ENCODE measurements at places on chromosomes 13 and 19. TPM values are rescaled to one million over a fixed set of nuclear protein-coding genes. Genes with fewer than 3 reads are reported as not detected.

GRCh38 chr19:55336101-55336500, 3.6 kb upstream of the KMT5C start:
- H3K4me3 ChIP-seq, result no peak overlapping the region
- no peaks in the 10 kb centered on the region for H3K36me3 ChIP-seq
- H3K27me3 ChIP-seq, result no peaks in the 10 kb centered on the region
- H3K27ac ChIP-seq, result no peak overlapping the region
- no peak for DNase-seq

DNA sequence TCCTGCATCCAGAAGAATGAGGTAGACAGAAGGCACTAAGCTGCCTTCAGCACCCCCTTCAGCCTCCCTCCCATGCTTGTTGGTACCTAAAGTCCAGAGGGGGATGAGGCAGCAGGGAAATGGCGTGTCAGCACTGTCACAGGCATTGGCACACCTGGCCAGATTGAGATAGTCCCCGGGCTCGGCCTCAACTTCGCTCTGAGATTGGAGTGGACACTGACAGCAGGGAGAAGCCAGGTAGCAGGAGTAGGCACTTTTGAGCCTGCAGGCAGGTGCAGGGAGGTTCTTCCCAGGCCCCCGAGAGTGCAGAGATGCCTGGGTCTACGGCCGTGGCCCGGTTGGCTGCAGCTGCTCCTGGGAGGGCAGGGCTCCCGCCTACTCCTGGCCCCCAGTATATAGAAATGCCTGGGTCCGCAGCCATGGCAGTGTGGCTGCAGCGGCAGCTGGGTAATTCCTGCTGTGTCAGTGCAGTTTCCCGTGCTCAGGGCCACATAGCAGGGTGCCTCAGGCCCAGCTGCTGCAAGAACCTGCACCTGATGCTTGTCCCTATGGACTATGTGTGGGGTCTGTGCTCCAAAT, 160.3 kb downstream of the SLITRK6 start:
- no peaks in the 10 kb centered on the region for H3K4me1 ChIP-seq
- DNase-seq, result no peak
- no peak overlapping the region for H3K27ac ChIP-seq
- H3K27me3 ChIP-seq, result no peaks in the 10 kb centered on the region
- H3K4me3 ChIP-seq, result no peak overlapping the region

DNA sequence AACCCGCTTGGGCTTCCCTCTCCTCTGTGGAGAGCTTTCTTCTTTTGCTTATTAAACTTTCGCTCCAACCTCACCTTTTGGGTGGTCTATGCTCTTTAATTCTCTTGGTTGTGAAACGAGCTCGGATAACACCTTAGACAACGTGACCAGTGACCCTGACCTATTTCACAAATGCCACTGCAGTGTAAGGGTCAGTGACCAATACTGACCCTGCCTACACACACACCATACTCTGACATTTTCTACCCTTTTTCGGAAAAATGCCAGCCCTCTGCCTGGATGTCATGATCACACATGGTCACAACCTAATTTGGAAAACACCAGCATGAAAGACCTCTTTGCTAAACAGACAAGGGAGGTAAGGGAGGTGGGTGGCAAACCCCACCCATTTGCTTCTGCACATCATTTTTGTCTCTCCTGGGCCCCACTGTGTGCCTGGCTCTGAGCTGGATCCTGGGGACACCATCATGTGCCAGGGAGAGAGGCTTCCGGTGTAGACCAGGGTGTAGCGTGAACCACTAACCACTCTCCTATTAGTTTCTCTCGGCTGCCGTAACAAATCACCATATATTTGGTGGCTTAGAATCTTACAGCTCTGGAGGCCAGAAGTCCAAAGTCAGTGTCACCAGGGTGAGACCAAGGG, 9.9 kb downstream of the ETFB start:
- H3K27me3 ChIP-seq, result no peaks in the 10 kb centered on the region
- H3K4me3 ChIP-seq, result no peak overlapping the region
- no peaks in the 10 kb centered on the region for H3K36me3 ChIP-seq
- no peak overlapping the region for H3K27ac ChIP-seq
- no peak for DNase-seq

DNA sequence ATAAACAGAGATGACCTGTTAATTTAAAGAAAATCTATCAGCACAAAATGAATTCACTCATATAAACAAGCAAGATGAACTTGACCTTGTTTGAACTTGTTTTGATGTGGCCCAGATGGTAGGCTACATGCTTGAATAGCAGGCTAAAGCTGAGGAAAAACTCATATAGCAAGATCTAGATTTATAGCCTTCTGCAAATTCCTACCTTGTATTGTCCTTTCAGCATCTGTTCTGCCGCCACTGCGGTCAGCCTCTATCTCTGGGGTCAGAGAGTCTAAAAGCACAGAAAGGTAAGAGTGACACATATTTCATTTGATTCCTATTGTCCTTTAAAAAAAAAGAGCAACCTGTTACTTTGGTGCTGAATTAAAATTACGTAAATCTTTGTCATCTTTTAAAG, 392.1 kb downstream of the DACH1 start:
- no peaks in the 10 kb centered on the region for H3K27me3 ChIP-seq
- H3K4me3 ChIP-seq, result no peak overlapping the region
- DNase-seq, result no peak
- H3K27ac ChIP-seq, result no peak overlapping the region

- no peak overlapping the region for H3K4me3 ChIP-seq
- H3K36me3 ChIP-seq, result no peaks in the 10 kb centered on the region
- no peak overlapping the region for H3K27ac ChIP-seq
- no peak for DNase-seq
- H3K27me3 ChIP-seq, result no peaks in the 10 kb centered on the region
These were observed 92.1 kb downstream of the AKAP11 start for GRCh38 chr13:42363941-42364612.

DNA sequence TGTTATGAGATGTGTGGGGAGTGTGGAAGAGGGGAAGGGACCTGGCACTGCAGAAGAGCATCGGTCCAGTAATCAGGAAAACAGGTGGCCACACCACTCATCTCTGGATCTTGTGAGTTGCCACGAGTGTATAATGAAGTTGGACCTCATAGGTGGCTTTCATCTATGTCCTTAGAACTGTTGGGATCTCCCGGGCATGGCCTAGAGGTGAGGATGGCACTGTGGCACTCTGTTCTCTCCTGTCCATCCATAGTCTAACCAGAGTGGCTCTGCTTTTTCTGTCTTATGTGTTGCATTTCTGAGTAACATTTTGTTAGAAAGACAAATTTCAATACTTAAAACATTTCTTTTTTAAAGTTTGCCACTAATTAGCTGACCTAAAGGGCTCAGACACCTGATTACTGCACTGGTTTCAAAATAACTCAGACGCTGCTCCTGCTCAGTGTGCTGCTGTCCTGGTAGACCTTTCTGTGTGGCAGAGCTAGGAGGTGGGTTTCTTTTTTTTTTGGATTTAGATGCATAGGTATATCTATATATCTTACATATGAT, 5.5 kb downstream of the CNMD start:
- H3K4me1 ChIP-seq, result no peaks in the 10 kb centered on the region
- H3K27me3 ChIP-seq, result no peaks in the 10 kb centered on the region
- DNase-seq, result no peak

DNA sequence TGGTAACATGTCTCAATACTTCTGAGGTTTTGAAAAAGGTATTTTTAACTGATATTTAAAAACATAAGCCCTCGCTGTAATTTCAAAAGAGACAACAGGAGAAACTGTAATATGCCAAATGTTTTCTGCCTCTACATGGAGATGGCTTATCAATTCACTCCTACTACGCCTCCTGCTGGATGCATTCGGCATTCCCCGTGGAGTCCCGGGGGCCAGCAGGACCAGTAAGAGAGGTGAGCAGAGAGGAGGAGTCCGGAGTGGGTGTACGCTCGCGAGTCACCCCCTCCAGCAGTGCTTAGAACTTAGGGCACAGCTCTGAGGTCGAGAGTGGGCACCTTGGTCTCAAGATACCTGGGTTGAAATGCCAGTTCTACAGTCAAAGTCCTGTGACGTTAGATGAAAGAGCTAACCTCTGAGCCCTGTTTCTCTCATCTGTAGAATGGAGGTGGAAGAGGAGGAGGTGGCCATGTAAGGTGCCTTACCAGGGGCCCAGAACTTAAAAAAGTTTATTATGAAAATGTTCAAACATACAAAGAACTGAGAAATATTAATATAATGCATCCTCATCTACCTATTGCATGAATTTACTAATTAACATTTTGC, 110.2 kb downstream of the STK24 start:
- peaks cover 7% of the 10 kb centered on the region for H3K36me3 ChIP-seq
- H3K4me1 ChIP-seq, result peaks cover 3% of the 10 kb centered on the region
- no peaks in the 10 kb centered on the region for H3K27me3 ChIP-seq
- H3K27ac ChIP-seq, result no peak overlapping the region

DNA sequence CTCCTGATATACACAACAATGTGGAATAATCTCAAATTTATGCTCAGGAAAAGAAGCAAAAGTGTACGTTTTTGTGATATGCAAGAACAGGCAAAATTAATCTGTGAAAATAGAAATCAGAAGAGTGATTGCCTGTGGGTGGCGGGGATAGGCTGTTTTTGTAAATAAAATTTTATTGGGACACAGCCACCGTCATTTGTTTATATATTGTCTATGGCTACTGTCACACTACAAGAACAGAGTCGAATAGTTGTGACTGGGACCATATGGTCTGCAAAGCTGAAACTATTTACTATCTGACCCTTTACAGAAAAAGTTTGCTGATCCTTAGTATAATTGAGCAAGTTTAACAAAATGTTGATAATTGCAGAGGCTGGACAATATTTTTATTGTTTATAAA, 269.5 kb upstream of the HTR2A start:
- H3K4me1 ChIP-seq, result no peaks in the 10 kb centered on the region
- no peaks in the 10 kb centered on the region for H3K36me3 ChIP-seq
- no peak overlapping the region for H3K27ac ChIP-seq
- no peak overlapping the region for H3K4me3 ChIP-seq
- DNase-seq, result no peak
- no peaks in the 10 kb centered on the region for H3K27me3 ChIP-seq

- H3K27me3 ChIP-seq, result no peaks in the 10 kb centered on the region
- H3K27ac ChIP-seq, result no peak overlapping the region
- no peaks in the 10 kb centered on the region for H3K36me3 ChIP-seq
These were observed 13.5 kb upstream of the TPM4 start for GRCh38 chr19:16062789-16063188.

DNA sequence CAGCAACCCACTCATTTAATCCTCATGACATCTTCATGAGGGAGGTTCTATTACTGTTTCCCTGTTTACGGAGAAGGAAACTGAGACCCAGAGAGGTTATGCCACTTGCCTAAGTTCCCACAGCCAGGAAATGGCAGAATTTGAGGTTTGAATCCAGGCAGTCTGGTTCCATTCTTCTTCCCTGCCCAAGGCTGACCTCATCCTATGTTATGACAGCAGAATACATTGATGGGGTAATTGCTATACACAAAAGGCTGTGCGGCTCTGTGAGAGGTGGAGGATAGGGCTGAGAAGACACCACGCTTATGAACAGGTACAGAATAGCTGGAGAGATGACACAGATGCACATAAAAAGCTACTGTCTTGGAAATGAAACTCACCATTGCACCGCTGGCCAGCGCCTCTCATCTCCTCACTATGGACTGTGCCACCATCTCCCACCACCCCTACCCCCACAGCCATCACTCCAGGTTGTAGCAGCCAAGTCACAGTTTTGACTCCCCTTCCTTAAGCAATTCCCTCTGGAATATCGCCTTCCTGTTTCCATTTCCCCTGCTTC, 11.5 kb downstream of the MAG start:
- no peak overlapping the region for H3K4me3 ChIP-seq
- H3K27me3 ChIP-seq, result no peaks in the 10 kb centered on the region
- no peak overlapping the region for H3K27ac ChIP-seq
- H3K36me3 ChIP-seq, result no peaks in the 10 kb centered on the region
- no peaks in the 10 kb centered on the region for H3K4me1 ChIP-seq

GRCh38 chr19:13099073-13099999, 3.3 kb downstream of the LYL1 start:
- no peak for DNase-seq
- peaks cover 12% of the 10 kb centered on the region for H3K36me3 ChIP-seq
- peak overlapping the region; percentile 29 for H3K4me3 ChIP-seq
- H3K27ac ChIP-seq, result peak overlapping the region; percentile 88

DNA sequence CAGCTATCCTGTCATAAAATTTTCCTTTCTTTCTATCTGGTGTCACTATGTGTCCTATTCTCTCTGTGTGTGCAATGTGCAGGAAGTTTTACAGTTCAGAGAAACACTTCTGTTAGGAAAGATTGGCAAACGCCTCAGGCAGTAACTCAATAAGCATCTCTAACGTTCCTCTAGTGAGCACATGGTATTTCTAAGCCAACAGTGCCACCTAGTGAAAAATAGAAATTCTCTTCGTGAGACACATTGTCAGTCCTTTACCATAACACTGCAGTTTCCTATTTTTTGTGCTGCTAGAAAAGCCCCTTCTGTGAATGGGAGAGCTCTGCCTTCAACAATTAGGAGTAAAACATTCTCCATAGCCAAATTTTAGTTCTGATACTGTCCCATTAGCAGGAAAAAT, 50.7 kb downstream of the ZNF723 start:
- no peak overlapping the region for H3K4me3 ChIP-seq
- no peak overlapping the region for H3K27ac ChIP-seq

GRCh38 chr13:32659736-32660135, 73.5 kb downstream of the PDS5B start:
- H3K36me3 ChIP-seq, result no peaks in the 10 kb centered on the region
- H3K4me1 ChIP-seq, result no peaks in the 10 kb centered on the region
- no peak for DNase-seq

GRCh38 chr19:18484992-18485391, 36.9 kb downstream of the ELL start:
- H3K27ac ChIP-seq, result no peak overlapping the region
- no peak for DNase-seq
- no peak overlapping the region for H3K4me3 ChIP-seq
- peaks cover 14% of the 10 kb centered on the region for H3K4me1 ChIP-seq

DNA sequence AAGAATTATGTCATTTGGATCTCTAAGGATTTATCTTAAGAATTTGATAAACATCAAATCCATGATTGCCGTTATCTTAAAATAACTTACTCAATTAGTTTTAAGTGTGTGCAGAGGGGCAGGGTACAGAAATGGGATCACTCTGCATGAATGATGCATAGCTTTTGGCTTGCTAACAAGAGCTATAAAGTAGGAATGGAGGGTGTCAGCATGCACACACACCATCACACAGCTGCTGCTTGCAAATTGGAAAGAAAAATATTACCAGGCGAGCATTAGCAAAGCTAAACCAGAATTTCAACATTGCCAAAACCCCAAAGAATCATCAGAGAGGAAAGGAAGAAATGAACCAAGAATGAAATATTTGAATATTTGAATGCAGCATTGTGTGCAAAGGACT, 580.6 kb downstream of the LMO7 start:
- no peaks in the 10 kb centered on the region for H3K36me3 ChIP-seq
- H3K27me3 ChIP-seq, result no peaks in the 10 kb centered on the region
- DNase-seq, result no peak
- no peak overlapping the region for H3K27ac ChIP-seq

Gene KCNC3
- 10.6 TPM for total RNA-seq

Gene MEF2B
- total RNA-seq, result not detected

Gene GPR180
- 5.4 TPM for total RNA-seq

Gene SPINT2
- total RNA-seq, result 932 TPM

Gene CLDND2
- not detected for total RNA-seq

Gene LRRC63
- 1.7 TPM for total RNA-seq

Gene KASH5
- not detected for total RNA-seq

Gene IGSF23
- not detected for total RNA-seq

Gene ANKRD10
- total RNA-seq, result 99.9 TPM

All from prostate gland (tissue), 2 donors.